ENCODE measurements at places on chromosomes 16 and 17. TPM values are rescaled to one million over a fixed set of nuclear protein-coding genes. Genes with fewer than 3 reads are reported as not detected.

The TBC1D28 gene
- not detected for total RNA-seq

The C16orf86 gene
- 0.11 TPM for total RNA-seq

The RANBP10 gene
- total RNA-seq, result 8.7 TPM

The TM4SF5 gene
- 0.55 TPM for total RNA-seq

The CDH5 gene
- total RNA-seq, result 0.17 TPM

Measured in A549 treated with CpdA at 1 μM for 4 hours (cell line).